Adrenal gland (tissue), 19 donors: ENCODE measurements at places on chromosomes 6 and 20. TPM values are rescaled to one million over a fixed set of nuclear protein-coding genes. Genes with fewer than 3 reads are reported as not detected.

Gene DEFB114
- not detected for total RNA-seq

Gene TP53TG5
- not detected for total RNA-seq

Gene HFE
- total RNA-seq, result 14.5 TPM

Gene BNIP5
- not detected for total RNA-seq
